ENCODE measurements at places on chromosomes 7 and 10.

DNA sequence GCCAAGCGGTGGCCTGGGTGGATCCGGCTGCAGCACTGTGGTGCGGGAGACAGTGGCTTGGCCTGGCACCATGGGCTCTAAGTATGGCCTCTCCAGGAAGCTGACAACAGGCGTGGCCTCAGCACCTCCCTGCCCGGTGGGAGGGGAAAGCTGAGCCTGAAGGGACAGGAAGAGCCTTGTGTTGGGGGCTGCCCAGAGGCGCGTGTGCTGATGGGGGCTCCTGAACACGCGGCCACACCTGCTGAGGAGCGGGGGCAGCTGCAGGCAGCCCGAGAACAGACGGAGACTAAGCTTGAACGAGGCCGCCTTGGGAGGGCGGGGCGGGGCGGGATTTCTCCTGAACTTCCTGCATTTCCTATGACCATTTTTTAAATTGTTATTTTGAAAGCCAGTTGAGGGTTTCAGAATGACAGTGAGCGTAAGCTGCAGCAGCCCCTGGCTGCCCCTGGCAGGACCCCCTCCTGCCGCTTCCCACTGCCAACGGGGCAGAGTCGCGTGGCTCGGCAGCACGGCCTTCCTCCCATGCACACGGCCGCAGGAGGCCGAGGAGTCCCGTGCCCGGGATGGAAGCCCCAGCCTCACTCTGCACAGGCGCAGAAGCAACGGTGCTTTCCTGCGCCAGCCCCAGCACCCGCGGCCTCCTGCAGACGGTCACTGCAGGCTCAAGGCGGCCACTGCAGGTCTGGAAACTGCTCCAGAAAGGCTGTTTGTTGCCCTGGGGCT is 43.2 kb downstream of the DPYSL4 start:
- DNase-seq: peak; percentile 93

DNA sequence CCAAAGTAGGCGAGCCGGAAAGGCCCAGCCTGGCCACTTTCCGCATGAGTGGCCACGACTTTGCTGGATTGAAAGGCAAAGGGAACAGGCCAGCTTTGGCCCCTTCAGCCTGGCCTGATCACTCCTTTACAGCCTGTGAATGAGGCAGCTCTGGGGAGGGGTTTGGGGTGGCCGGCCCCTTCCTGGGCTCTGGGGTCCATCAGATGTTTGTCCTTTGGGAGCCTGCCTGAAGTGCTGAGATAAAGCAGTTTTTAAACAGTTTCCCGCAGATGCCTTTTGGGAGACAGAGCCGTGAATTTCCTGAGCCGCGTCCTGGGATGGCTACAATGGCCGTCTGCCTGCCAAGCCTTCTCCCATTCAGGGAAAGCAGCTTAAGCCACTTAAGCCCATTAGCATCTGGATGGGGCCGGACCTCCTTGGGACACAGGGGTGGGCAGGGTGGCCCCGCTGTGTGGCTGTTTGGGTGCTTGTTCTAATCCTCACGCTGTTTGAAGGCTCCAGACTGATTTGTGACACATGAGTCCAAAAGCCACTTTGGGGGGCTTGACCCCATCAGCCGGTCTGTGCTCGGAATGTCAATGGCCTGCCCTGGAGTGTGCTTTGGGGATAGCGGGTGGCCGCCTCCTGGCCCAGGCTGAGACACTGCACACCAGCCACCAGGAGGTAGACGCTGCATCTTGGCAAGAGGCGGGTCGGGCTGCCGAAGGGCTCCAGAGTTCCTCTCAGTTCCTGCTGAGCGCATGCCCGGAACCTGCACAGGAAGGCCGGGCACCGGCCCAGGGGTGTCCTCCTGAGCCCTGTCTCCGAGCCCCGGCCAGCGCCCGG is 38.9 kb downstream of the NKX6-2 start:
- DNase-seq: no peak

GRCh38 chr7:143485500-143485899 is 7.8 kb downstream of the TAS2R41 start:
- DNase-seq: no peak

DNA sequence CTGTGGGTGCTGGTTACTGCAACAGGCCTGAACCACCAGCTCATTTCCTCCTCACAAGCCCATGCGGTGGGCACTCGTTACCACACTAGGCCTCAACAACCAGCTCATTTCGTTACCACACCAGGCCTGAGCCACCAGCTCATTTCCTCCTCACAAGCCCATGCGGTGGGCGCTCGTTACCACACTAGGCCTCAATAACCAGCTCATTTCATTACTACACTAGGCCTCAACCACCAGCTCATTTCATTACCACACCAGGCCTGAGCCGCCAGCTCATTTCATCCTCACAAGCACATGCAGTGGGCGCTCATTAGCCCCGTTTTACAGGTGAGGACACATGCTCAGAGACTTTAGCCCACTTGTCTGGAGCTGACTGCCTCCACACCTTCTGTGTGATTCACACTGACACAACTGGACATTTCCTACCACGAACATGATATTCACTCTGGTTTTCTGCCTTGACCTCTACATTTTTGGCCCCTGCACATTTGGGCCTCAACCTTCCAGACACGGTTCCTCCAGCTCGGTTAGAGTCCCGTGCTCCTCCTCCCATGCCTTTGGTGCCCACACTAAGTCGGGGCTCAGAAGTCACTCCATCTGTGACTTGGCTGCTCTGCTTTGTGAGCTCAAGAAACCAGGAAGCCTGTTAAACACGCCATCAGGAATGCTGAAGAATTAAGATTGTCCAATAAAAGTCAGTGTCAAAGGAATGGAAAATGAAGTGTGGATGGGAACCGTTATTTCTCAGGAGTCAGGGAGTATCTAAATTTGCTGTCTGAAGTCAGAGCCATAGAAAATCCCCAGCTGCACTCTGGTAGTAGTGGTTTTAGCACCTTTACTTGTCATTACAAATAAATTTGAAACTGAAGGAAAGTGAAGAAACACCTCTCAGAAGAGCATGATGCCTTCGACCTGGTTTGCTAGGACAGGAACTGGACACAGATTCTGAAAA is 55.8 kb upstream of the LANCL2 start:
- peak; percentile 61 for DNase-seq

DNA sequence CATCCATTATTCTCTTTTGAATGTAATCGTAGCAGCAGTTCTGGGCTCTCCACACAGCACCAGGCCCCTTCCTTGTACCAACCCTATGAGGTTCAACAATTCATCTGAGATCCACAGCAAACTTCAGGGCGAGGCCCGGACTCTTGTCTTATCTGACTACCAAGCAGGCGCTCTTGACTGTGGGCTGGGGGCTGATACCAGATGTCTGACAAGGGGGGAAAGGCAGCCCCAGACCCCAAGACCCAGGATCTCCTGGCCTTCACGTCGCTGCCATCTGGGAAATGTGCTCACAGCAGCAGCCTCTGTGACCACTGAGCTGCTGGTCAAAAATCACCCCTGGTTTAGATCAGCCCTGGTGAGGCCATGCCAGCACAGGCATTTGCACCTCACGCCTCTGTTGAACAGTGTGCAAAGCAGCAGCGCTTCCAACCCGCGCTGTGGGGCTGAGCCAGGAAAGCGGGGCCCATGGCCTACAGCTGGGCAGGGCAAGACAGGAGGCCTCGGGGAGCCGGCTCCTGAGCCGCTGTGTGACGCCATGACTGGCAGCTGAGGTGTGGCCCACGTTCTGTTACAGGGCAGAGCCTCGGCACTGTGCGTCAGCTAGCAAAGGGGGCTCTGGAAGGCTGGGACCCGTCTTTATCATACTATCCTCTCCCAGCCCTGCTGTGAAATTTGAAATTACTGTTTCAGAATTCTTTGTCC is 143.9 kb downstream of the PAXIP1 start:
- no peak for DNase-seq

GRCh38 chr7:74097937-74098614 is 14.5 kb downstream of the LIMK1 start:
- DNase-seq: no peak

GRCh38 chr7:12162415-12163113 is 48.5 kb upstream of the TMEM106B start:
- no peak for DNase-seq

- no peak for DNase-seq
Observed at GRCh38 chr7:156166692-156167416, 354.6 kb upstream of the SHH start.

DNA sequence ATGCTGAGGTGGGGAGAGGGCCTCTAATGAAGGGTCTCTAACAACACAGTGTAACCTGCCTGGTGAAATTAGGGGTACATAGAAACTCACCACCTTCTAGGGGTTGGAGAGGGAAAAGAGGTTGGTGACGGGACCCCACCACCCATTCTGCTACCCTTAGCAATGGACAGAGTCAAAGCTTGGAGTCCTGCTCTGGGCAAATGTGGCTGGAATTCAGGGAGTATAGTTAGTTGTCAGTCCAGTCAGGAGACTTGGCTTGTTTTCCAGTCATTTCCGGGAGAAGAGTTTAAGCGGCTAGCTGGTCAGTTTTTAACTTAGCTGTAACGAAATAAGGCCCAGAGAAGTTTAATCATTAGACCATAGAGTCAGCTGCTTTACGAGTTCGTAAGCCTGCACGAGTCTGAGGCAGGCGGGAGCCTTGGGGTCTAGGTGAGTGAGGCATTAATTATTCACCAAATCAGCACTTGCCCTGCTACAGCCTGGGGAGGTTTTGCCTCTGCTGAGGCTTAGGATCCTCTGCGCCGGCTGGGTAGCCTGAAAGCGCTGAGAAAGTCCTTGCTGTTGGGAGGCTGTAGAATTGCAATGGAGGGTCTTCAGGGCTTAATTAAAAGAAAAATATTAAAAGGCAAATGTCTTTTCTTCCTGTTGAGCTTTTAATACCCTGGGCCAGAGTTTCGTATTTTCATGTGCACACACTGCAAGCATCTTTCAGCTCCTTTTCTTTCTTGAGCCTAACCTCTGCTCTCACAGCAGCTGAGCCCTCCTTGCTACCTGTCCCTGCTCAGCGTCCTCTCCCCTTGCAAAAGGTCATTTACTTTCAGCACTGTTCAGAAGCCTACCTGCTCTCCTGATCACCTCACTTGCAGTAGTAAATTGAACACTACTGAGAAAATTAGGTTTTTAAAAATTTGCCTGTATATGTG is 1.5 kb upstream of the LAMB1 start:
- peak; percentile 29 for DNase-seq
